ENCODE measurements at places on chromosomes 6 and 20. TPM values are rescaled to one million over a fixed set of nuclear protein-coding genes. Genes with fewer than 3 reads are reported as not detected.

Gene SLC17A2
- total RNA-seq = not detected

Gene CST5
- 0.93 TPM for total RNA-seq

Gene PLEKHG1
- total RNA-seq = 9.9 TPM

Gene ACSS1
- 12.8 TPM for total RNA-seq

Gene HAO1
- total RNA-seq = not detected

Gene GABBR1
- total RNA-seq = 43.6 TPM

Gene GLP1R
- not detected for total RNA-seq

Gene PSMB1
- total RNA-seq = 169 TPM

Gene MYBL2
- total RNA-seq = 152 TPM

Gene CD83
- 3.6 TPM for total RNA-seq

Gene SLC22A2
- not detected for total RNA-seq

Gene LRFN2
- total RNA-seq = not detected

Gene BPIFB4
- total RNA-seq = not detected

Gene TCP11
- not detected for total RNA-seq

Gene DSP
- total RNA-seq = 109 TPM

Gene TBC1D32
- total RNA-seq = 14.0 TPM

Gene TOP1
- total RNA-seq = 55.8 TPM

Gene TAAR6
- total RNA-seq = not detected

Gene FAM209A
- total RNA-seq = not detected

Gene GJA1
- not detected for total RNA-seq

Gene WFDC11
- not detected for total RNA-seq
